8988T (cell line): ENCODE measurements at places on chromosomes 16 and 17.

GRCh38 chr16:84689111-84689510, 10.7 kb upstream of the USP10 start:
- DNase-seq = no peak

DNA sequence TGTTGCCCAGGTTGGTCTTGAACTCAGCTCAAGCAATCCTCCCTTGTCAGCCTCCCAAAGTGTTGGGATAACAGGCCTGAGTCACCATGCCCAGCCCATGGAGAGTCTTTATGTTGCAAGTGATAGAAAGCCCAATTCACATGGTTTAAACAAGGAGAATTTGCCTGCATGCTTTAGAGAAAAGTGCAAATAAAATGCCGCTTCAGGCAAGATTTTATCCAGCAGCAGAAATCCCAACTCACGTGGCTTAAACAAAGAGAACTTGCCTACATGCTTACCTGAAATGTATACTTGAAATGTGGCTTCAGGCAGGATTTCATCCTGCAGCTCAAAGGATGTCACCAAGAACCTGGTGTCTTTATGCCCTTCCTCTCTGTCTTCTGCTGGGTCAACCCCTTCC, 28.8 kb upstream of the XYLT2 start:
- no peak for DNase-seq

- DNase-seq = no peak
Measured at GRCh38 chr16:48462106-48462740, 77.0 kb upstream of the SIAH1 start.

DNA sequence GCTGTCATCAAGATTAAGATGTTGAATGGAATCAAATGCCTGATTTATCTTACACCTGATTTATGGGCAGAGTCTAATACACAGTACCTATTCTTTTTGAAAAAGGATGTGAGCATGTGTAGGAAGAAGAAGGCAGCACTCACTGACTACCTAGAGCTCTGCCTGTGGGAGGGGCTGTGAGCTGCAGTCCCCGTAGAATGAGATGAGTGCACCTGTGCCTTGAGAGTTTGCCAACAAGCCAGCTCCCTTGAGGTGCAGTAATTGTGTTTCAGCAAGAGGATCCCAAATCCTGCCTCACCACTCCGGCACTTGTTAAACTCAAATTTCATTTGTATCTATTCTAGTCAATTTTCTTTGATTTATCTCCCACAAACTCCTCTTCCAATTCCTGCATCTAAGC, 46.0 kb downstream of the CDH11 start:
- DNase-seq = no peak

DNA sequence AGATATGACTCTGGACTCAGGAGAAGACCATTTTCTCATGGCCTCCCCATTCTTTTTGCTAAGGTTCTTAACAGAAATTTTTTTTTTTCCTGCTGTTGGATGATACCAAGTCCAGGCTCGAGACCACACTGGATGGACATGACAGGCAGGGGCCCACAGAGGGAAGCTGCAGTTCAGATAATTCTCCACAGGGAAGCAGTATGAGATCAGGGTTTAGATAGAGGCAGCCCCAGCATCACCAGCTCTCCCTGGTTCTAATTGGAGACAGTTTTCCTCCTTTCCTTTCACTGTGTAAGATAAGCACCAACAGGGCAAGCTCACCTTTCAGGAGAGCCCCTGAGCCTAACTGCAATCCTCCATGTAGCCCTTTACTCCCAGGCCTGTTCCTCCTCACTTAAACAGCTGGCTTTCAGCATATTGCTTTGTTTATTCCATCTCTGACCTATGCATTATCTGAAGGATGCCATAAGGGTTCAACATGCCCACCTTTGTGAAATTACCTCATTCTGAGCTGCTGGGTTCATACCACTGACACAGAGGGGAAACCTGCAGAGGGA, 108.1 kb downstream of the SNX11 start:
- peak; percentile 42 for DNase-seq

DNA sequence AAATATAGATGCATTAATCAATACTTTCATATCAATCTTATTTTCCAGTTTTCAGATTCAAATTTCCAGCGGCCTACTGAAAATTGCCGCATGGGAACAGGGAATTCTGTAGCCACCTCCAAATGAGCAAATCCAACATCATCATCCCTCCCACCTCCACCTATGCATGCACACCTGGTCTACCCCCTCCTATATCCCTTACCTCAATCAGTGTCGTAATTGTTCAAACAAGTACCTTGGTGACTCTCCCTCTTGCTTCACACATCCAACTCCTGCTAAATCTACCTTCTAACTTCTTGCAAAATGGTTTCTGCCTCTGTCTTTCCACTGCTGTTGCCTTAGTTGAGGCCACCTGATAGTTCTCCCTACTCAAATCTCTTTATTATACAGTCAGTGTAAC, 160.1 kb downstream of the SOX9 start:
- no peak for DNase-seq

DNA sequence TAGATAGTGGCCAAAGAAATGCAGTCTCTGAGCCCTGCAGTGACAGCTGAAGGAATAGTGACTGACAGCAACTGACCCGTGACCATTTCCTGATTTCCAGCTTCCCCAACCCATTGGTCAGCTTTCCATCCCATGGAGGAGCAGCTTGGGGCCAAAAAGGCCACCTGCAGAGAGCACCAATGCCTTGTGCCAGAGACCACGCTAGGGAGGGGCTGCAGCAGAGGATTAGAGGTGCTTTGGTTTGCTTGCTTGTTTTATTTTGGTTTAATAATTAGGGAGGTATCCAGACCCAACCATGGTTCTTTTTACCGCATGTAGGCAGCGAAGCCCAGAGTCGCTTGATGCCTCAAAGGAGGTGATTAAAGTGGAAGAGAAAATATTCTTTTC, 61.3 kb upstream of the SIAH1 start:
- no peak for DNase-seq

DNA sequence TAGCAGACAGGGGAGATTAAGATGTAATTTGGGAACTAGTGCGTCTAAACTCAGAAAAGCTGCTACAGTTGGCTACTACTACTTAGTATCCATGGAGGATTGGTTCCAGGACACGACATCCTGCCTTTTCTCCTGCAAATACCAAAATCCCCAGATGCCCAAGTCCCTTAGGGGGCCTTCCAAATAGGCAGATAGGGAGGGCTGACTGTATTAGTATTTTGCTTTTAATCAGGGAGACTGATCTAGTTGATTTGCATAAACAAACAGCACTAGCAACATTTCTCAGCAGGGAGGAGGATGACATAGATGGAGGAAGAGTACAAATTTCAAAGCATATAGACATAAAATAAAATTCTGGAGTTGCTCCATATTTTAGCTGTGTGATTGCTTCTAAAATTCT, 621.6 kb upstream of the GOT2 start:
- DNase-seq = no peak
